ENCODE measurements at places on chromosomes 5 and 9.

DNA sequence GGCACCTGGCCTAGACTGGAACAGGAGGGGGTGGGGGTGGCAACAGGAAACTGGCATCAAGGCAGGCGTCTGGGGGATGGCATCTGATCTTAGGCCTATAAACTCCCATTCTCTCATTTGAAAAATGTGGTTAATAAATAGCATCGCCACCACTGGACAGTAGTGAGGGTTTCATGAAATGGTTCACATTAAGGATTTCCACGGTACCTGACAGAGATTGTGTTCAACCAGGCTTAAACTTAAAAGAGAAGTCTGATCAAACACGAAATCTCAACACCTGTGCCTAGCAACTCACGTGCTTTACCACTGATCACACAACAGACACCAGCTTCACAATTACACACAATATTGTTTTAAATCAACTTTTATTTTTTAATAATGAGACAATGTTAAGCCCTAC is 3.0 kb downstream of the DENND1A start:
- DNase-seq = no peak

- DNase-seq = no peak
Observed at GRCh38 chr5:64165500-64166200, at the start of gene RNF180. TSS of gene RNF180 (plus strand) at chr5:64165843. CDS start at chr5:64200808, 34,965 bp downstream.

GRCh38 chr9:16262477-16263261 is 607.8 kb downstream of the BNC2 start:
- no peak for DNase-seq

DNA sequence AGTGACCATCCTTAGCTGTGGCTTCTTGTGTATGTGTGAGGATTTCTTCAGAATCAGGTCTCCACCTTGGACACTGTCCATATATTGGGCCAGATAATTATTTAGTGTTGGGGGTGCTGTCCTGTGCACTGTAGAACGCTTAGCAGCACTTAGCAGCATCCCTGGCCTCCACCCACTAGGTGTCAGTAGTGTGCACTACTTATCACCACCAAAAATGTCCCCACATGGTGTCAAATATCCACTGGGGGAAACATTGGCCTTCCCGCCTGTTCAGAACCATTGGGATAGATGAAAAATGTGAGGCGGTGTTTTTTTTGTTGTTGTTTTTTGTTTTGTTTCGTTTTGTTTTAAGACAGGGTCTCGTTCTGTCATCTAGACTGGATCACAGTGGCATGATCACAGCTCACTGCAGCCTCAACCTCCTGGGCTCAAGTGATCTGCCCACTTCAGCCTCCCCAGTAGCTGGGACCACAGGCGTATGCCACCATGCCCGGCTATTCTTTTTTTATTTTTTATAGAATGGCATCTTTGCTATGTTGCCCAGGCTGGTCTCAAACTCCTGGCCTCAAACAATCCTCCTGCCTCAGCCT is 67.7 kb downstream of the TENT4A start:
- no peak for DNase-seq

DNA sequence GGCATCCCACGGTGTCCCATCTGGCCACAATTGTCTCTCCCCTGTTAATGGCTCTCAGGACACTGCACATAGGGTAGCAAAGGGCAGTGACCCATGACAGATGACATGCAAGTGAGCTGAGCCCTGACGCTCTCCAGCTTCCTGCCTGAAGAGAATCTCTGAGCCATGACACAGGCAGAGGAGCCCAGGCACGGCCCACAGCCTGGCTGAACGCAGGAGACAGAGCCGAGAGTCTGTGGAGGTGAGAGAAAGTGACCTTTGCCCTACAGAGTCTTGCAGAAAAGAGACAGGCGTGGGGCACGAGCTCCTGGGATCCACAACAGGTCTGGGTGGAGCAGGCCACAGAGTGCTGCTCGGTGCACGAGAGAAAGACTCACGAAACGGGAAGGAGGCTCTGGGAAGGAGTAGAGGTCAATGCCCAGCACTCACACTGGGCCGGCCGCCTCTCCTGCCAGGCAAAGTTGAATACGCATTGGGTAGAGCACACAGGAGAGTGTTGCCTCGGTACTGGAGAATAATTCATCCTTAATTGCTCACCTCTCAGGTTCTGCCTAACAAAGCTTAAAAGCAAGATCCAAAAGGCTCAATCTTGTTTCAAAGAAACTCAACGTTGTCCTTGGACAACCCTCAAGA is 90.3 kb downstream of the MRPL36 start:
- no peak for DNase-seq

- no peak for DNase-seq
Observed at GRCh38 chr5:145210020-145210419, 625.1 kb downstream of the PRELID2 start.

DNA sequence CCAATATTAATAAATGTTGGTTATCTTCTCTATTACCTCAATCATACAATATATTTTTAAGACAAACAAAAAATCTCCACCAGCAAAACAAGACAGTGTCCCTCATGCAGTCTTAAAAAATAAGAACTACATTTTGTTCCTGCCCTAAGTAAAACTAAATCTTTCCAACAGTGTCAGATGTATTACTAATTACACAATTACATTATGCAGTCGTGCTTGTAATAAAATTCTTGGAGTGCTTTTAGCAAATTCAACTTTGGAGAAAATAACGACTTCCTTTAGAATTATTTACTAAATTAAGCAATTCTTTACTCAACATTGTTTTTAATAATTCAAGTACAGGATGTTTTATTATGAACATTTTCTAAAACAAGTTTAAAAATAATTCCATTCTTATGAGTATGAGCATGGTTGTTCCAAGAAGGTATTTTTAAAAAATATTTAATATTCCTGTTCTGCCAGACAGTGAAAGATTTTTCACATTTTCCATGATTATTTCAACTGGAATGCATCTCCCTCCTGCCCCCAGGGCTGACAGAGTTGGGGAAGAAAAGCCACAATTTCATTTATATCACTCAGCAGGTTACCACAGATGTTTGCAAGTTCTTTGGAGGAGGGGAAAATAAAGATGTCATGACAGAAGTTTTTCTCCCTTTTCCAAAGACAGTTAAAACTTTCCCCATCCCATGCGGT is 137.9 kb downstream of the FAM114A2 start:
- DNase-seq = no peak

DNA sequence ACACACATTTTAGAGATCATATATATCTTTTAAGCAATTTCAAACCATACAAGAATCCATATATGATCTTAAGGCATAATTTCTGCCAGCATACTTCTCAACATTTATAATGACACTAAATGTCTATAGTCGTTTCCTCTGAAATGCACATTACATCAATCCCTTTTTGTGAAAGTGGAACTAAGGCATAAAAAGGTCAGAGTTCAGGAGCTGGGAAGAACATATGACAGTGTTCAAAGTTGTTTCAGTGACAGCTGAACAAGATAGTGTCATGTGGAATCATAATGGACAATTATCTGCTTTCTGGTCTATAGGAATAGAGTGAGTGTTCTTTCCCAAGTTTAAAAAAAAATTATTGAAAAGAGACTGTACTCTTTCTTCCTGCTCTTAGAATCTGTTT is 2.4 kb upstream of the MOB3B start:
- no peak for DNase-seq

- no peak for DNase-seq
Observed at GRCh38 chr9:134055981-134056461, 11.8 kb downstream of the BRD3 start.
